ENCODE measurements at places on chromosomes 7 and 10.

DNA sequence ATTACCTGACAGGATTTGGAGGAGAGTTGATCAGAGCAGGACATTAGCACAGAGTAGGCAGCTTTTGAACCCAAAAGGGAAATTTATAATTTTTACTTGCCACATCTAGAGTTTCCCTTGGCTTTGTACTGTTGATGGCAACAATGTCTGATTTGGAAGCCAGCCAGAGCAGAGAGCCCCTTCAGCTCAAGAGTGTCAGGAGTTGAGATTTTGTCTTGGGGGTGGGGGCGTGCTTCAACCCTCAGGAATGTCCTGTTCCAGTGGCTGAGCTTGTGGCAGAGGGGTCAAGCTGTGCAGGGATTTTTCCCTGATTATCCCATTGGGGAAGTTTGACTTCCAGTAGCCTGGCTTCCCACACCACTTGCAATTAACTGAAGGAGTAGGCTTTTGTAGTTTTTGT, 27.0 kb downstream of the SP4 start:
- no peak for ATAC-seq

- no peak for ATAC-seq
Measured at GRCh38 chr10:62399211-62399610, 25.0 kb downstream of the ZNF365 start.

- ATAC-seq = no peak
Measured at GRCh38 chr7:115749924-115750323, 280.6 kb downstream of the TFEC start.

- ATAC-seq = no peak
Measured at GRCh38 chr7:111474723-111475418, 87.4 kb downstream of the IMMP2L start.
